ENCODE measurements at places on chromosomes 4 and X.

DNA sequence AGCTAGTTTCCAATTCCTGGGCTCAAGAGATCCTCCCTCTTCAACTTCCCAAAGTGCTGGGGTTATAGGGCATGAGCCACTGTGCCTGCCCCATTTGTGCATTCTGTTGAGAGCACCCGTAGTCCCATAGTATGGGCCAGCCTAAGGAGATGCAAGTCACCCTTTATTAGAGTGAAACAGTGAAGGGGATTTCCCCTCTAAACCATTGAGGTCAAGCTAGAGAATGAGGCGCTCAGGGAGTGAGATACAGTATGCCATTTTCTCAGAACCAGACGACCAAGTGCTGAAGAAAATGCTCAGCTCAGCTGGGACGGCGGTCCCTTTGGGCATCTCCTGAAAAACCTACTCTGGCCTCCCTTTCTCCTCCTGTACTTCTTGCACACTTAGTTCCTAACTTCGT, 18.7 kb downstream of the RNF4 start:
- no peak for DNase-seq

GRCh38 chrX:110796407-110796697, 735 bp upstream of the CHRDL1 start:
- DNase-seq, result no peak

- DNase-seq, result no peak
These were observed 217.3 kb upstream of the GK2 start for GRCh38 chr4:79625361-79625760.

GRCh38 chr4:116598155-116598979, 487.0 kb downstream of the TRAM1L1 start:
- DNase-seq, result no peak

- DNase-seq, result no peak
These were observed 792 bp downstream of the PPP1R3F start for GRCh38 chrX:49270249-49270921.
